NCI-H460 (cell line): ENCODE measurements at places on chromosomes 5 and 9. TPM values are rescaled to one million over a fixed set of nuclear protein-coding genes. Genes with fewer than 3 reads are reported as not detected.
A peak's percentile ranks its signal among the peaks of the same experiment; 100 is the strongest.

GRCh38 chr9:108316630-108317029, 539.2 kb downstream of the ACTL7B start:
- no peak for DNase-seq

Gene ATP10B
- not detected in 2 replicates for total RNA-seq

GRCh38 chr5:179763215-179763945, 30.4 kb upstream of the LTC4S start:
- peak; percentile 61 for DNase-seq

Gene FBP2
- not detected in 2 replicates for total RNA-seq

- DNase-seq, result no peak
These were observed 20.9 kb downstream of the FAM13B start for GRCh38 chr5:138011991-138012390.

DNA sequence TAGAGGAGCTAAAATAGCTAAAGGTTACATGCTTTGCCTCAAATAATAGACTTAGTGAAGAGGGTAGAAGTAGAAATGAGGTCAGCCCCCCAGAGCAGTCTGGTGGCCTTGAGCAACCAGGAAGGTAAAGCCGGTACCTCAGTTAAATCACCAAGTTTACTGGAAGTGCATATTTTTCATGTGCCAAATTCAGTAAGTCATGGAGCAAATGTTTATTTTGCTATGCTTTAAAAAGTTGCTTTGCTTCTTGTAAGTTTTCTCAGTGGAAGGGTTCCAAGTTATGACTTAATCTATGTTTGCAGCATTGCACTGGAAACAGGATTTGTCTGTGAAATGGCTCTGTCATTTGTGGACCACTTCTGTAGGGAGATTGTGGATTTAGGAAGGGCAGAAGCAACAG, 256.7 kb downstream of the ARRDC3 start:
- no peak for DNase-seq

DNA sequence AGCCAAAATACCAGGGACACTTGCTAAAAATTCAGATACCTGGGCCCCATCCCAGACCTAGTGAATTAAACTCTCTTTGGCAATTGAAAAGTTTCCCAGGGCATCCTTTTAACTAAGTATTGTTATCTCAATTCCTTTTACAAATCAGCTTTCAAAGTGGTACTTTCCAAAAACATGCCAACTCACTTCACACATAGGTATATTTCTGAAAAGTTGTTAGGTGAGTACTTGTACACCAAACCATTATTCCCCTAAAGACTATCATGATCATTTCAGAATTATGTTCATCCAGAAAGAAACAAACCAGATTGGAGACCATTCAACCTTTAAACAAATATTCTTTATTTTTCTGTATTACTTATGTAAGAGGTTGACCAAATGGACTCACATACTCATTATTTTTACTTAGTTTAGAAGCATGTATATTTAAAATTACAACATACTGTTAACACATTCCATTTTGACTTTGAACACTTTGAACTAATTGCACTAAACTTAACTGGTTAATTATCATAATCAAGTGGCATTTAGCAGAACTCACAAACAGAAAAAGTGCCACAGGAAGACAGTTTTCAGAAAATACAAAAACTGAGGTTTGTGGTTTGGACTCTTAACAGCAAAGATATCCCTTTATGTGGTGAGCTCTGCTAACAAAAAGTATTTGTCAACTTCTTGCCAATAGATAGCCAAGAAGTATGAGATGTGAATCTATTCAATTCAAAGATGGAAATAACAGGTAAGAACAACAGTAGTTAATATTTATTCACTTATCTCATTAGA, 40.7 kb downstream of the KIAA0825 start:
- no peak for DNase-seq

Gene PRDM9
- total RNA-seq, result not detected in 2 replicates

Gene FAM169A
- total RNA-seq, result 15.8 and 18.5 TPM in 2 replicates

DNA sequence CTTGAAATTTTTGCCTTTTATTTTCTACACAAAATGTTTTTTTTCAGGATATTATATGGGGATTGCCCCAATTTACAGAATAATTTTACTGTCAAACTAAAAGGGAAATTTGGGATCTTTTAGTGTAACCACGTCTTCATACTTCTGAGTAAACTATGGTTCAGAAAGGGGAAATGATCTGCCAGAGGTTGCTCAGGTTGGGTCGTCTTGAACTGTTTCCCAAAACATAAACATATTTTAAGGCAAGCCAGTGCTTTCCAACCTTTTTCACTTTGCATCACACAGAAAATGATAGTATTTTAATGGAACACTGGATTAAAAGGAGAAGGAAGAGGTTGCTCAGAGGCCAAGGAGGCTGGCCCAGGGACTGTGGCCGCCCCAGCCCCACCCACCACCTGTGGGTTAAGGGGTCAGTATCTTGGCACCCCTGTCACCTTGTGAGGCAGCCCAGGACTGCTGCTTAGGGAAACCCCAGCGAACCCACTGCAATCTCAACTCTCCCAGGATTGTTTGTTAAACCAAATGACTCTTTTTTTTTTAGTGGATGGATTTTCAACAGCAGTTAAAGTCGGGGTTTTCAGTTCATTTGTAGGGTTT, 142.7 kb upstream of the DHFR start:
- no peak for DNase-seq

DNA sequence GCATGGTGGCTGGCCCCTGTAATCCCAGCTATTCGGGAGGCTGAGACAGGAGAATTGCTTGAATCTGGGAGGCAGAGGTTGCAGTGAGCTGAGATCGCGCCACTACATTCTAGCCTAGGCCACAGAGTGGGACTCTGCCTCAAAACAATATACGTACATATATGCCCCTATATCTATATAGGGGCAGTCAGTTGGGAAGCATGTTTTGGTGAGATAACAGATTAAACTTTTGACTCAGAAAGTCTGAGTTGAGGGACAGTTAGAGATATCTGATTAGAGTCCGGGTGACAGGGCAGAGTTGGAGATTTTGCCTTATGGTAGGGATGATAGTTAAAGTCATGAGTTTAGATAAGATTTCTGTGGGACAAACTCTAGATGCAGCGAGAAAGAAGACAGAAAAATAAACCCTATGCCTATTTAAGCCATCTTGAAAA, 71.8 kb upstream of the ALDH1A1 start:
- DNase-seq, result no peak
